ENCODE measurements at places on chromosomes 1 and 21.

- no peak for DNase-seq
These were observed 9.3 kb downstream of the NKAIN1 start for GRCh38 chr1:31230378-31230777.

DNA sequence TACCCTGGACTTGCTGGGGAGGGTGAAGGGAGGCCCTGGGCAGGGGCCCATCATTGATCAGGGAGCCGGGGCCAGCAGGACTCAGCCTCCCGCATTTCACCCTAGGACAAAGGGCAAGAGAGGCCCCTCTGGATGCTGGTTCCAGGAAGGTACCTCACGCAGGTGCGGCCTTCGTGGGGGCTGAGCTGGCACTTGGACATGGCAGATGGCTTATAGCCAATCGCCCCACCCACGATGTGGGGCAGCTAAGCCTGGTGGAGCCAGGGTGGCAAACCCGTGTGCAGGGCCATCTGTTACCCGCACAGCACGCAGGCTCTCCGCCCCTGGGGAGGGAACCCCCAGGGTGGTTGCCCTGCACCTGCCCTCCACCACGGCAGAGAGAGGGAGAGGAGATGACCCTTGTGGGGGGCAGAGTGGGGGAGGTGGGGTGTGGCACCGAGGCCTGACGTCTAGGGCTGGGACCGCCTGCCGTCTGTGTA, 2.5 kb downstream of the TFF3 start:
- DNase-seq: no peak

- no peak for DNase-seq
These were observed 2.8 kb upstream of the ZBTB7B start for GRCh38 chr1:154999571-155000410.

DNA sequence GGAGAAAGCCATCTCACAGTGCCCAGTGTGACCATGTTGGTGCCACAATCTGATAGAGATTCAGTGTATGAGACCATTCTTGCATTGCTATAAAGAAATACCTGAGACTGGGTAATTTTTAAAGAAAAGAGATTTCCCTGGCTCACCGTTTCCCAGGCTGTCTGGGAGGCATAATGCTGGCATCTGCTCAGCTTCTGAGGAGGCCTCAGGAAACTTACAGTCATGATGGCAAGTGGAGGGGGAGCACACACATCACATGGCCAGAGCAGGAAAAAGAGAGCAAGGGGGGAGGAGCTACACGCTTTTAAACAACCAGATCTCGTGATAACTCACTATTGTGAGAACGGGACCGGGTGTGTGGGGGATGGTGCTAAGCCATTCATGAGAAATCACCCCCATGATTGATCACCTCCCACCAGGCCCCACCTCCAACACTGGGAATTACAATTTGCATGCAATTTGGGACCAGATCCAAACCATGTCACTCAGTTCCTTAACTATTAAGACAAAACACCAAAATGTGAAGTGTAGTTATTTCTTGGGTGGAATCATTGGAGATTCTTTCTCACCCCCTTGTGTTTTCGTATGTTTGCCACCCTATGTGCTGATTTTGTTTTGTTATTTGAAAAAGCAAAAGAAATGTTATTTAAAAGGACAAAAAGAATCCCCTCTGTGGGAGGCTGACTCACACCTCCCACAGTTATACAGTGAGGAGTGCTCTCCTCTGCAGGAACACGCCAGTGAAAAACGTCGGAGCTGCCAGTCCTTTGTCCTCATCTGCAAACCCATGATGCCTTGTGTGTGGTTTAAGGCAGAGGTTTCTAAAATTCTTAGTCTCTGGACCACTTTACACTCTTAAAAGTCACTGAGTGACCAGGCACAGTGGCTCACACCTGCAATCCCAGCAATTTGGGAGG, 46.9 kb upstream of the IFNLR1 start:
- no peak for DNase-seq

DNA sequence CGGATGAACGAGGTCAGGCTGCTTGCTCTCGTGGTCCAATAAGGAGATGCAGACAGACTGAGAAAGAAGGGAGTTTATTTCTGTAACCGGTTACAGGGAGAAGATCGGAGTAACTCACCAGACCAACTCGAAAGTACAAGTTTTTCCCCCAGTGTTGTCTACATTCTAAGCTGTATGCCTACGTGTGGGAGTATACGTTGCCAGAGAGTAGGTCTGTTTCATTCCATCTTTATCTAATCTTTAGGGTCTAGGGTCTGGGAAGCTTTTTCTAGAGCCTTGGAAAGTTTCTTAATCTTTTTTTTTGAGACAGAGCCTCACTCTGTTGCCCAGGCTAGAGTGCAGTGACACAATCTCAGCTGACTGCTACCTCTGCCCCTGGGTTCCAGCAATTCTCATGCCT, 4.7 kb upstream of the PADI1 start:
- DNase-seq: no peak

Measured in dermis microvascular lymphatic vessel endothelial cell (primary cell).